ENCODE measurements at places on chromosomes 11 and 22.

DNA sequence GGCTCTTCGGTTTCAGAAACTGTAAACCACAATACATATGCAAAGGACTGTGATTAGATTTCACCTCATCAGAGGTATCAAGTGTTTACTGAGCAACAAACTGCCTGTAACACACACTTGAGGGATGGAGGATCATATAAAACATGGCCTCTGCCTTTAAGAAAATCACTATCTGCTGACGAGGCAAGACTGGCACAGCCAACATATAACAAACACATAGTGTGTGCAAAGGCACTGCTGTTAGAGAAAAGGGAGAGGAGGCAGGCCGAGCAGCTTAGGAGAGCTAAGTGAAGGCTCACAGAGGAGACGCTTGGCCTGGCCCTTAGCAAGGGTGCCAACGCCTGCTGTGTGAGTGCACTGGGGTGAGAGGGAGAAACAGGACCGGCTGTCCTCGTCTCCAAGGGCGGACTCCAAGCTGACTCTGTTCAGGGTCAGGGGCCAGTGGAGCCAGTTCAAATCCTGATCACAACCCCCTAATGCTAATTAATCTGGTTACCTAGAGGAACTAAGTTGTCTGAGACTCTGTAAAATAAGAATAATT is 48.2 kb downstream of the LRFN4 start:
- DNase-seq = no peak

DNA sequence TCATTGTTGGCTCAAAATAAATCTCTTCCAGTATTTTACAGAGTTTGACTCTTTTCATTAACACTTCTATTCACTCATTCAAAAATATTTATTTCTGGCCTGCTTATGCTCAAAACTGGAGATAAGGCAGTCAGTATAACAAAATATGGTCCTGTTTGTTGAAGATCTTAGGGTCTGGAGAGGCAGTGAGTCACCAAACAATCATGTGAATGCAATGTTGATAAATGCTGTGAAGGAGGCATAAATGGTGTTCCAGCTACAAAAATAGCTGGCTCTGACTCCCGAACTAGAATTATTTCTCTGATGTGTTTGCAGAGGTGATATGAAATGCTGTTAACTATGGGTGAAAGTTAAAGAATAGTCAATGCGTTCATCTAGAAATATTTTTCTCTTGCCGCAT is 390.6 kb downstream of the AASDHPPT start:
- no peak for DNase-seq

DNA sequence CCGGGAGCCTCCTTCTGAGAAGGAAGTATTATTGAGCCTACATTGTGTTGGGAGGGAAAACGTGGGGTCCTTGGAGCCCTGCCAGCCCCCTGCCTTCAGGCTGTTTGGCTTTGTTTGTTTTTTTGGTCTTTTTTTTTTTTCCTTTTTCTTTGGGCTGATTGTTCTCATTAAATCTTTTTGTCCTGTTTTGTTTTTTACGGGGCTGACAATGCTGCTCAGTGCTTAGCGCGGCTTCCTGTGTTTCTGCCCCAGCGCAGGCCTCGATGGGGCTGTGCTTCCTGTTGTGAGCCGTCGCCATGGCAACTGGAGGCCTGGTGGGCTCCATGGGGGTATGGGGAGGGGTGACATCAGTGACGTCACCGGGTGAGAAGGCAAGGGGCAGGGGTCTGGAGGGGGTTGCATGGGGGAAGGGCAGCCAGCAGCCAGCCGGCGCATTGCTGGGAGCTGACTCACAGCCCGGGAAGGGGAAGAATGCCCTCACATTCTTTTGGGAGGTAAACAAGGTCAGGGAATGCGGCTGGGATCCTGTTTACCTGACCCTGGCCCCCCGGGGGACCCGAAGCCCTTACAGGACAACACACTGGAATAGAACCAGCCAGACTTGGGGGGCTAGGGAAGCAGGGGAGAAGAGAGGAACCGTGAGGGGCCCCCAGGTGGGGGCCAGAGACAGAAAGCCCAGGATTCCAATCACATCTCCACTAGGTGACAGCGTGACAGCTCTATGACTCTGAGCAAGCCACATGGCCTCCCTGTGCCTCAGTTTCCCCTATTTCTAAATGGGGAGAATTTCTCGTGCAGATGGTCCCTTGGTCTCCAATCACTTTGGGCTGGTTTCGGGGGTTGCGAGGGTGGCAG is 22.2 kb upstream of the CBX7 start:
- DNase-seq = peak; percentile 55

GRCh38 chr11:133530501-133530835 is 1.8 kb downstream of the OPCML start:
- DNase-seq = no peak

DNA sequence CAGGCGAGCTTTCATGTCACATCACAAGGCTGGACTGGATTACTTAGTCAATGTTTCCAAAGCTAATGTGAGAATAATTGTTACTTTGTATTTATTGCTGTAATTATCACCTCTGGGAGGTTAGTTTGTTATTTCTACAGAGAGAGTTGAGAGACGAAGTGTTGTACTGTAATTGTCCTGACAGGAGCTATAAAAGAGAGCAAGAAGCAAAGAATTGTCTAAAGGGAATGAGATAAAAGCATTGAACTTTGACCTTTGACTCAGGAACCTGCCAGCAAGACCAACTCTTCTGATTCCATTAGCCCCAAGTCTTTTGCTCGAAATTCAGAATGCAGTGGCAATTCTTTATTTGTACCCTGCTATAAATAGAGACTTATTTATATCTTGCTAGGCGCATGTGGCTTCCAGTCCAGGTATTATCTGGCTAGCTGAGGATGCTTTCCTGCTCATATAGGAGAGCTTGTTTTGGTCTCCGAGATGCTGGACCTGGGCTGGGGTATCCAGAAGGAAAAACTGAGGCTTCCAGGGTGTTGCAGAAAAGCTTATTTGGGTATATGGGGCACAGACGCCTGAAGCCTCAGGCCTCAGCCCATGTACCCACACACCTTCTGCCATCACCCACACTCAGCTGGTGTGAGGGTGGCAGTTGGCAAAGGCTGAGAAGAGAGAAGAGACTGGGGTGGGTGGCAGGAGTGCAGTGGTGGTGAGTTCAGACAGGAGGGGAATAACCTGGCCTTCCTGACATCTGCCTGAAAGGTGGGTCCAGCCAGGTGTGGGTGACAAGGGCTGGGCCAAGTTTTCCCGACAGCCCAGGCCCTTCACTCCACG is 40.7 kb downstream of the SYT13 start:
- DNase-seq = no peak

DNA sequence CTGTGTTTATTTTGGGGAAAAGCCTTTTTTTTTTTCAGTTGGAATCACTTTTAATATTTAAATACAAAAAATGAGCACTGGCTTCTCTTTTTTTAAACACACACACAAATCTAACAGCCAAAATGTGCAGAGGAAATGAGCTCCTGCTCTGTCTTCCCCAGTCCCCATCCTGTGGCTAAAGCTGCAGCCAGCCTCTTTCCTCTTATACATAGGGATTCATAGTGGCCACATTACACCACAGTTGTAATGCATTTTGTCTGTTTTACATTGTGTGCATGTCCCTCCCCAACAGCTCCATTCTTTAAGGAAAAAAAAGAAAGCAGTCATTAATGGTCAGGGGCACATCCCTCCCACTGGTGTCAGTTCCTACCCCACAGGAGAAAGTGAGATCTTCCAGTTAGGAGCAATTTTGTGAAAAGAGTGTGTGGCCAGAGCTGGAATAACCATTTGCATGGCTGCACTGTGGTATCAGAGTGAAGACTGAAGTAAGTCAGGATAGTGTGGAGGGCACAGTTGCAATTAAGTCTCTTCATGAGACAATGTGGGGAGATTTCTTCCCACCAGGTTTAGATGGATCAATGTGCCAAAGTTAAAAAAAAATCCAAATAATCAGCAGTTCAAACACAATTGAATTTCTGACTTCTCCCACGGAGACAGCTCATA is 220.6 kb downstream of the TMEM135 start:
- DNase-seq = no peak

DNA sequence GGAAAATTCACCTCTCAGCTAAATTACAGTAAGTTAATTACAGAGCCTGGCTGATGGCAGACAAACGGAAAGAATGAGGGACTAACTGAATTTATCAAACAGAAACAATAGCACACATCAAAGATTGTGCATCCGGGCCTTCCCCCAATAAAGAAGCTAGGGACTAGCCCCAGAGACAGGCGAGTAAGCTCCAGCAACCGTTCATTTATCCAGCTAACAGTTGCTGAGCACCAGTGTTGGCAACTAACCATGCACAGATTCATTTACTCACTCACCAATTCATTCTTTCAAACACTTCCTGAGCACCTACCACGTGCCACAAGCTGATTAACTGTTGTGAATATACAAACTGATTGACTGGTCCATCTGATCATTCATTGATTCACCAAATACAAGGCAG is 51.2 kb downstream of the SMCO4 start:
- DNase-seq = no peak

GRCh38 chr11:34649597-34649996 is 28.7 kb downstream of the EHF start:
- DNase-seq = no peak

DNA sequence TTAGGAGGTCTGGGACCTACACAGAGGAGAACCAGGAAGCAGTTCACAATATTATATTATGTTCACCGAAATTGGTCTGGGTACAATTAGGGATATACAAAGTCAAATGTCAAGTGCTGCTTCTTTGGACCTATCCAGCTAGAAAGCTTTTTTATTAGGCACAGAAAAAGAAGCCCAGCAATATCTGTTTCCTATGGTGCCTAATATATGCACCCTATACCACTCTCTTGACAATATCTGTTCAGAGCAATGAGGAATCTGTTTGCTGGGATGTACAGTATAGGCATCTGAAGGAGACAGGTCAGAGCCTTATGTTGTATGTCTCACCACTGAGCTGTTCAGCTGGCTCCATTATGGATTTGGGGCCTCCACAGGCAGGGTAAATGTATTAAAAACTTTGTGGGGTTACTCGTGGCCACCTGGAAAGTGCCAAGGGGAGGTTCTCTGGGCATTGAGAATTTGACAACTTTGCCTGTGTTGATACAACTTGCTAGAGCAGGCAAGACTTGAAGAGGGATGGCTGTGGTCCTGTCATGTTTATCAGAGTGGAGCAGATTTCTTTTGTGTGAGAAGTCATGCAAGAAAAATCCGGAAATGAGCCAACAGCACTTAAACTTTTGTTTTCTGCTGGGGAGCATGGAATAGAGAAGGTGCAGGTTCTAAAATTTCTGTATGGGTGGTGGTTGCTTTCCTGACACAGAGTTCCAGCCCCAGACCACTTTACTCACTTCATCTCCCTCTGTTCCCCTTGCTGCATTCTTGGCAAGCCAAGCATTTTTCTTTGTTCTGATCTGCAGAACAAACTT is 10.1 kb downstream of the STIM1 start:
- DNase-seq = no peak

GRCh38 chr22:29069463-29069862 is 3.4 kb upstream of the KREMEN1 start:
- no peak for DNase-seq

- no peak for DNase-seq
Measured at GRCh38 chr11:6703247-6704063, 20.3 kb upstream of the MRPL17 start.

- no peak for DNase-seq
Measured at GRCh38 chr22:19990609-19991394, 25.8 kb downstream of the ARVCF start.

DNA sequence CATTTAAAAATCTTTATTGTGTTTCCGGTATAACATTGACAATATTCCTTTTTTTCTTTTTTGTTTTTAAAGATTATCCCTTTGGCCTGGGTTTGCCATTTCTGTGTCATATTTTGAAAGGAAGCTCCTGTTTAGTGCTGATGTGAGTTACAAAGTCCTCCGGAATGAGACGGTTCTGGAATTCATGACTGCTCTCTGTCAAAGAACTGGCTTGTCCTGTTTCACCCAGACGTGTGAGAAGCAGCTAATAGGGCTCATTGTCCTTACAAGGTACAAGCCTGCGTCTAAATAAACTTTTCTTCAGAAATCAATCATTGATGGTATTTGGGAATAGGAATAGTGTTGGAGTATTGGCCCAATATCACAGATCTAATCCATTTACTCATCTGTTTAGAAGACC is 19.8 kb downstream of the PIWIL4 start:
- no peak for DNase-seq

GRCh38 chr11:116882386-116882785 is 45.0 kb upstream of the APOA1 start:
- DNase-seq = no peak

DNA sequence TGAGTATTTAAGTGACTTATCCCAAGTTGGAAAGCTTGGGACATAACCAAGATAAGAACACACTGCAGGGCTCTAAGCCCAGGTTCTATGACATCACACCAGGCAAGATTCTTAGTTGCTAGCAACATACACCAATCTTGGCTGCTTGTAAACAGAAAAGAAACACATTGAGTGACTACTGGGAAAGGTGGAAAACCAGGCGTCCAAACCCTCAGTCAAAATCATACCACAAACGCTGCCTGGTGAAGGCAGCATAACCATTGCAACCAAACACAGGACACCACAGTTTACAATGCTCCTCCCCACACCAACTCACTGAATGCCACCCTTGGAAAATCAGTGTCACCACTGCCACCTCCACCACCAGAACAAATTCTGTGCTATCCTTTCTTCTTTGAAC is 379.9 kb downstream of the TTC28 start:
- no peak for DNase-seq

DNA sequence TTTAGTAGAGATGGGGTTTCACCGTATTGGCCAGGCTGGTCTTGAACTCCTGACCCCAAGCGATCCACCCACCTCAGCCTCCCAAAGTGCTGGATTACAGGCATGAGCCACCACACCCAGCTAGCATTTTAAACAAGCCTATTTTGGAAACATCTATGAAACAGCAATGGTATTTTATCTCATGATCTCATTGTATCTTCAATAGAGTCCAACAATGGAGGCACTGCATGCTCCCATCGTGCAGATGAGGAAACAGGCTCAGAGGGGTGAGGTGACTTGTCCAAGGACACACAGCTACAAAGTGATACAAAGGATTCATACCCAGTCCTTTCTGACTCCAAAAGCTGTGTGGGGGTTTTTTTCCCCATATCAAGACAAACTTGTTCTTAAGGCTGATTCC is 39.0 kb upstream of the RTL6 start:
- DNase-seq = no peak

DNA sequence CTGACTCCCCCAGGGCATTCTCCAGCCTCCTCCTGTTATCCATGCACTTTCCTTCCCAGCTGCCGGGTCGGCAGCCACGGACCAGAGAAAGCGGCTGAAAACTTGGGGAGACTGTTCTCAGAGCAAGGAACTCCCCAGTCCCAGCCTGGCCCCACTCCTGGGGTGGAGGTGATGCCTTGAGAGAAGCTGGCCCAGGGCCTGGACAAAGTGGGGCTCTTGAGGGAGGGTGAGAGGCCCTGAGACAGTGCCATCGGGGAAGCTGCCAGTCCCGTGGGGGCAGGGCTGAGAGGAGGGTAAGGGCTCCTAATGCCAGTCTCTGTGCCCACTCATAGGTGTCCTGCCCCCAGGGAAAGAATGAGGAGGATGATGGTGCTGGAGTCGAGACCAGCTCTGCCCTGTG is 53.8 kb downstream of the FLRT1 start:
- no peak for DNase-seq
